Activated T-cell treated with anti-CD3 and anti-CD28 coated beads for 24 hours (primary cell): ENCODE measurements at places on chromosomes 7 and 10.

GRCh38 chr7:91043186-91043585 lies 221.0 kb upstream of the FZD1 start:
- DNase-seq: no peak

- no peak for DNase-seq
These were observed 23.2 kb downstream of the PLXNA4 start for GRCh38 chr7:132553031-132553430.

DNA sequence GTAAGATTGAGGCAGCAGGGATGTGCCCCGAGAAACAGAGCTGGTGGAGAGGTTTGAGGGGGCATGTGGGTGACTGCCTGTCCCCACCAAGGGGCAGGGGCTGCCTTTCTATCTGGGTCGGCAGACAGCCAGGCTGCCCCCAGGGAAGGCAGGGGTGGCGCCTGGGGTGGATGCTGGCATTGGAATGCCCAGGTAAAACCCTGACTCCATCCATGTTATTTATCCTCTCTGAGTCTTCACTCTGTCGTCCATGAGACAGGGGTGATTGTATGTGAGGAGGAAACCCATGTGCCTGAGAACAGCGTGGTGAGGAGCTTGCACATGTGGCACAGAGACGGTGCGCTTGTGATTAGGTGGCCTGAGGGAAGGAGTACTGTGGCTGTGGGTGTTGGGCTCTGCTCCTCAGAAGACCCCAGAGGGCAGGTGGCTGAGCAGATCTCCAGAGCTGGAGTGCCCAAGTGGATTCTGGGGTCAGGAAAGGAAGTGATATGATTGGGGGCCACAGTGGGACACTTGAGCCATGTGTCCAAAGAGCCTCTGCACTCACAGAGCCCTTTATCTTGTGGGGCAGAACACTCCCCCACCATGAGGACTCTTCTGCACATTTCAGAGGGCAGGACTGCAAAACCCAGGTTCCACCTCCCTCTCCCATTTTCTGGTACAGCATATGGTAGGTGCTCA lies 100.4 kb upstream of the RET start:
- no peak for DNase-seq

- DNase-seq: no peak
These were observed 94.0 kb downstream of the CYTH3 start for GRCh38 chr7:6178298-6179029.

DNA sequence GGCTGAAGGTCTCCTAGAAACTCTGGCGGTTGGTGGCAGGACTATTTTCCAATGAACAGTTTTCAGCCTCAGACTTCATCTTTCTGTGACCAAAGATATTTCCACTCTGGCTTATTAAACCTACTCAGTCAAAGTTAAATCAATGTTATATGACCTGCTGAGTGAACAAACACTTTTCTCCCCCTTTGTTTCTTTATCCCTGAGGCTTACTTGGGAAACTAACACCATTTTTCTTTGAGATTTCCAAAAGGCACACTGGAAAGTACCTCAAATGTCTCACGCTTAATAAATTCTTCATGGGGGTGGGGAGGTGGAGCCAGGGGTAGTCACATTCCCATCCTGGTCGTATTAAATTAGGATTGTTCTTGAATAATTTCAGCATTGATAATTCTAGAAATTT lies 1.8 kb downstream of the TMEM26 start:
- DNase-seq: no peak

DNA sequence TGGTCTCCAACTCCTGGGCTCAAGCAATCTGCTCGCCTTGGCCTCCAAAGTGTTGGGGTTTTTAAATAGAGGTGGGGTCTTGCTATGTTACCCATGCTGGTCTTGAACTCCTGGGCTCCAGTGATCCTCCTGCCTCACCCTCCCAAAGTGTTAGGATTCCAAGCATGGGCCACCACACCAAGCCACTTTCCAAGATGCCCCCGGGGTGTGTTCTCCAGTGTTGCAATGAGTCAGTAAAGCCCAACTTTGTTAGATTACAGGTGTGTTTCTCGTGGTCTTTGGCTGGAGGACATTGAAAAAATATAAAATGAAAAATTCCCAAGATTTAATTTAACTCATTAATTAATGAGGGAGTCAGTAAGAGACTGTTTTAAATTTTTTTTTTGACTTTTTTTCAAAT lies 29.2 kb downstream of the TACR2 start:
- no peak for DNase-seq

DNA sequence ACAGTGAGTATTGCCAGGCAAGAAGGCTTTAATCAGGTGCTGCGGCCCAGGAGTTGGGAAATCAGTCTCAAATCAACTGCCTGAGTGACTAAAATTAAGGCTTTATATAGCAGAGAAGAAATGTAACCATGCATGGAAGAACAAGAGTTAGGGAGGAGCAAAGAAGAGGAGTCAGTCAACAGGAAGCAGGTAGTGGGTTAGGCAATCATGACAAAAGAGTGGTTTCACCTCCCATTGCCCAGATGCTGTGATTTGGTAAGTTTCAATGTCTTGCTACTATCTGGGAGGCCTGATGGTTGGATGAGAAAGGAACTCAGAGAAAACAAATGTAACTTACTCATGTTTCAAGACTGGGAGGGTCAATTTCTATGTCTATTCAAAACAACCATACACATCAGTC lies 998.3 kb downstream of the GATA3 start:
- DNase-seq: no peak

DNA sequence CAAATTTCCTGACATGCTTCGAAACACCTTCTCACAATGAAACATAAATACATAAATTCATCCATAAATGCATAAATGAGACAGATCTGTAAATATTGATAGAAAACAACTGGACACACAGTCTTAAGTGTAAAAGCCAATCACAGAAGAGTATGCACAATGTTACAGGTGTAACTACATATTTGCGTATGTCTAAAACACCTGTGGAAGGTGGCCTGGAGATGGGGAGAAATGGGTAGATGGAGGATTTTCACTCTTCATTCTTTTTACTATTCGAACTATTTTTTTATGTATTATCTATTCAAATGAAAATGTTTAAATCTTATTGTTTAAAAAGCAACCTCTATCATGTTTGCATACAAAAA lies 860 bp downstream of the IQUB start:
- DNase-seq: no peak

DNA sequence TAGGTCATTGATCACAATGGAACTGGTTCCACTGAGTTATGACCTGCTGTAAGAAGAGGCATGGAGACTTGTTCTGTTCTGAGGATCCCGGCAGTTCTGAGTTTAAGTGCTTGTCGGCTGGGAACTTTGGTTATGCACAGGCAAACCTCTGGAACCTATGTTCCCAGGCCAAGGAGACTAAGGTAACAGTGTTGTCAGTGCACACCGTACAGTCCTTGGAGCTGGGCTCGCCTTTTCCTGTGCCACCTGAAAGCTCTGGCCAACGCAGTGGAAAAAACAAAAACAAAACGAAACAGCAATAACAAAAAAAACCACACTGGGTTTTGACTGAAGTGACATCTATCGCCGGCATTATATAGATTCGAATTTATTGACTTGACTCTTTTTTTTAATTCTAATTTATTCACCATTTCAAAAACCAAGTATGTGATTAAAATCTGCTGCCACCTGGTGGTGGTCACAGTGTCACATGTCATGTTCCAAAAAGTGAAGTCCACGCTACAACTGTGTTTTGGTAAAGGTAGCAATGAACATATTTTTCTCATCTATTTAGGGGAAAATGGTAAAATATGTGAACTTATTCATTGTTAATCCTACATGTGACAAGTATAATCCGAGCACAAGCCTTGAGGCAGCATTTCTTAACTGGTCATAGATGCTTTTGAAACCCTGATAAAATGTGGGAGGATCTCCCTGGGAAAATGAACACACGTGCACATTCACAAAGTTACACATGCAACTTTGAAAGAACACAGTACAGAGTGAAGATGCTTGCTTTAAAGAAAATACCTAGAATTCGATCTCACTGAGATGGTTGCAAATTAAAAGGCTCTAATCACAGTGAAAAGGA lies 113.8 kb upstream of the PPP2R2D start:
- peak; percentile 11 for DNase-seq

DNA sequence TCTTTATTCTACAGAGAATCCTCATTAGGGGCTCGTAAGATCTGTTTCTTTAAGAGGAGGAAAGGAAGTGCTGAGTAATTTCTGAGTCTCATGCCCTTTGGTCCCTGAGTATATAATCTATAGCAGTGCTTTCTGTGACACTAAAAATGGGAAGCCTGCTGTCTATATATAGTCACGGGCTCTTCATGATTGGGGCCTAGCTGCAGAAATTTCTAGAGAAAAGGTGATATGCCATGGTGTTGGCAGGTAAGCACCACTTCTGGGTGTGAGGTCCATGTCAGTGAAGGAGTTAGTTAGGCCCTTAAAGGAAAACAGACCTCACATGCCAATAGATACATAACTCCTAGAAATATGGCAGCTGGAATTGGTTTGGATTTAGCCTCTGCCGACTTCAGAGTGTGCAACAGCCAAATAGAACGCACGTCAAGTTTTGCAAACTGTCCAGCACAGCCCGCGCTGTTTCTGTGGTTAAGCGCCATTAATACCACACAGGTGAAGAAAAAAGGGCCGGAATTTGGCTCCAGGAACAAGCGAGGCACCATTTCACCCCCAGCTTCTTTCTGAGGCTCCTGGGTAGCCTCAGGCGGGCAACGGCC lies 123.2 kb downstream of the TACC2 start:
- no peak for DNase-seq

GRCh38 chr7:142384493-142384922 lies 126.7 kb upstream of the PRSS58 start:
- peak; percentile 28 for DNase-seq

DNA sequence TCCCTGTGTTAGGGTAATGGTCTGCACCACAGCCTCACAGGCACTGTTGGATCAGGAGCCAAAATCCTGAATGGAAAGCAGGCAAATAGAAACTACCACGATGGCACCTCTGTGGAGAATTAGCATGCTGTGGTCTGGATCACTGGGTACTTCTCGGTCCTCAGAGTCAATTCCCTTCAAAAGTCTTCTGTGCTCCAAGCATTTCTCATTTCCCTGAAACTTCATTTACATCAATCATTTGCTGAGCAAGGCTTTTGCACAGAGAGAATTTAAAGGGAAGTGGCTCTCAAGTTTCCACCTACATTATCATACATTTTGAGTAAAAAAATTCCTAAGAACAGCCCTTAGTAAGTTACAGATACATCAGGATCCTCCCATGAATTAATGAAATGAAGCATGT lies 293.9 kb upstream of the NPSR1 start:
- DNase-seq: no peak

- no peak for DNase-seq
These were observed 187.9 kb downstream of the DIP2C start for GRCh38 chr10:501596-501995.

DNA sequence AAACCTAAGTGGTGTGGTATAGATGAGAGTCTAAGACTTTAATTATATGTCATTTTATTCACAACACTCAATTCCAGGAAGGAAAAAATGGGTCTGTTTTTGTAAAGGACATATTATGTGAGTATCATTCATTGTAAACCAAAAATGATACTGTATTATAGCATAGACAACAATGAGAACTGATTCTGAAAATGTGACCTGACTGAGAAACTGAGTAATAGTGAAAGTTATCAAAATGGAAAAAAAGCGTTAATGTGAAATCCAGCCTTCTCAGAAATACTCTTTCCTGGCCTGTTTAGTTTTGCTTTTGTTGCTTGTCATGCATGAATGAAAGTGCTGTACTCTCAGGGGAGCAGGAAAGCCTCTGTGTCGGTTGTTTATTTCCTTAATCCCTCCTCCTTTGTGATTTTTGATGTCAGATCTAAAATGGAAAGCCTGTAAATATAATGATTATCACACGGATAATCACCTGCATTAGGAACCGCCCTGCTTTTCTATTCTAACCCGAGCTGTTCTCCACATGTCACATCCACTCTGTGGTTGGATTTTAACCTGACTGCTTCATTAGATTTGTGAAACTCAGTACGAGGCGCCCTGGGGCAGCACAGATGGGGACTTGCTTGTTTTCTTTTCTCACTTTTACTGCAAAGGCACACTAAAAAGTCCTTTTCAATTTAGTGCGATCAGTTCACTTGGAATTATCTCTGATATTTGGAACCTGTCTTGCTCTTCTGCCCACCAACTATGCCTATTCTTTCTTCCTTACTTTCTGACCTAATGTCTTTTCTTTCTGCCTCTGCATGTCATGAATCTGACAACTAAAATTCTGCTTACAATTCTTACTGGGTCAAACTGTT lies 240.9 kb upstream of the KAT6B start:
- DNase-seq: peak; percentile 32

DNA sequence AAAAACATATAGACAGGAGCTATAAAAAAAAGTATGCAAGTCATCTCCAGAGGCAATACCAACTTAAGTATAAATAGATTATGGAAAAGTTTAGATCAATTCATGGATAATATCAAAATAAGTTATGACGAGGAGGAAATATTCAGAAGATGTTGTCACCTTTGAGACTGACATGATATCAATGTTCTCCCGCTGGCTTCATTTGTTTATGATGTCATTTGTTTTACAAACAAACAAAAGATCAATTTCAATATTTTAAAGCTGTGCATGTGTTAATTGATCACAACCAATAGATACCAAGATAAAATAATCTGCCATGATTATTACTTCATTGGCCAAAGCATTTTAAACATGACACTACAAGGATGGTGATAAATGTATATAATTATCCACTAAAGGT lies 43.5 kb downstream of the SLC16A12 start:
- DNase-seq: no peak

GRCh38 chr7:135553346-135553745 lies 4.4 kb upstream of the NUP205 start:
- DNase-seq: no peak

DNA sequence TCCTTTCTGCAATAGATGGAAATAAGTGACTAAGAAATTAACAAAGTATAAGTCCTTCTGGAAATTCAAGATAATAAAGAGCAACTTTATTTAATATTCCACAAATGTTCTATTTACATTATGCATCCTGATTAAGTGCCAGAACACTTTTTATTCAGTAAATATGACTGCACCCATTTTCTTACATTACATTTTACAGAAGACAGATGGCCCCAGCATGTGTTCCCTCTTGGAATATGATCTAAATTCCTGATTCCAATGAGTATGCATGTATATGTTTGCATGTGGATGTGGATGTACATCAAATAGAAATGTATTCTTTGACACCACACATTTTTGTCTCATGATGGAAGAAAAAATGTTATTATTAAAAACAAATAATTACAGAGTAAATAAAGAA lies 628.7 kb upstream of the SEMA3D start:
- DNase-seq: no peak

DNA sequence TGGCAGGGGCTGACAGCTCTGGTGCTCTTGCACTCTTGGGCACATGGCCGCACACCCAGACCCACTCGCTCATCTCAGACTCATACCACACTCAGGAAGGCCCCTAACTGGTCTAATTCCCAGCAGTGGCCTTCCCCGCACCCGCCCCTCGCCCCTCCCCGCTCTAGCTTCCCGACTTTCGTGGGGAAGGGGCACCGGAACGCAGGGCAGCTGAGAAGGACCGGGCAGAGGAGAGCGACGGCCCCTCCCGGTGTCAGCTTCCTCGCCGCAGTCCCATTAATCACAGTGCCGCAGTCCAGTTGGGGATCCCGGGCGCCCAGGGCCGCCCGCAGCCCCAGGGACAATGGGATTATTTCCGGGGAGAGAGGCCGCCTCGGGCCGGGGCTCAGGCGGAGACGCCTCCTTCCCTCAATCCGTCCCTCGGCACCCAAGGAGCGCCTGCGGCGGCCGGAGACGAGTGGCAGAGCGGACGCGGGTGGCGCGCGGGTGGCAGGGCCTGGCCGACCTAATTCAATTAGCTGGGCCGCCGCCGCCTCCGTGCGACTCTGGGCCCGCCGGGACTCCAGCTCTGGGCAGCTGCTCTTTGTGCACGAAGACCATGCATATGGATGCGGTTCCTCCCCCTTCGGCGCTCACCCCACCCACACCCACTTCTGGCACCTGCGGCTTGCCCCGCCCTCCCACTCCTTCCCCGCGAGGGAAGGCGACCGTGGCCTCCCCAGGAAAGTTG lies 7.8 kb upstream of the TLX1 start:
- DNase-seq: no peak
